Diencephalon (tissue), 1 donor: ENCODE measurements at places on chromosomes 1 and 21. TPM values are rescaled to one million over a fixed set of nuclear protein-coding genes. Genes with fewer than 3 reads are reported as not detected.

The FHAD1 gene
- total RNA-seq = 6.5 TPM

The SLC30A1 gene
- 29.5 TPM for total RNA-seq

The CAPN8 gene
- total RNA-seq = not detected

The TDRD10 gene
- total RNA-seq = 0.46 TPM

The ELAPOR1 gene
- total RNA-seq = 13.6 TPM

The TSPAN1 gene
- 0.46 TPM for total RNA-seq

The SYT6 gene
- total RNA-seq = 19.1 TPM

The TMEM61 gene
- total RNA-seq = 1.4 TPM

The KCNJ6 gene
- total RNA-seq = 14.8 TPM

The ESRRG gene
- total RNA-seq = 41.3 TPM

The C1orf74 gene
- 3.7 TPM for total RNA-seq

The ALX3 gene
- total RNA-seq = 0.23 TPM

The AMY1C gene
- not detected for total RNA-seq

The ARHGEF11 gene
- total RNA-seq = 48.7 TPM

The PHC2 gene
- 38.5 TPM for total RNA-seq

The ADCY10 gene
- 0.69 TPM for total RNA-seq

The OLIG2 gene
- 51.4 TPM for total RNA-seq

The NR5A2 gene
- total RNA-seq = 0.69 TPM

The CYP4A11 gene
- 0.23 TPM for total RNA-seq

The NAXE gene
- 54.0 TPM for total RNA-seq

The C1orf185 gene
- not detected for total RNA-seq

The ATP6V1G3 gene
- total RNA-seq = not detected

The USH2A gene
- total RNA-seq = 1.4 TPM

The KCNQ4 gene
- 1.4 TPM for total RNA-seq

The DENND2D gene
- total RNA-seq = 2.3 TPM

The AK5 gene
- 64.4 TPM for total RNA-seq

The ASCL5 gene
- total RNA-seq = 0.23 TPM

The VWA5B1 gene
- total RNA-seq = 4.8 TPM

The AZIN2 gene
- 14.1 TPM for total RNA-seq

The PLA2G2C gene
- not detected for total RNA-seq

The SLFNL1 gene
- 0.92 TPM for total RNA-seq

The TACSTD2 gene
- total RNA-seq = 0.23 TPM

The RHBG gene
- total RNA-seq = not detected

The B4GALT3 gene
- 19.8 TPM for total RNA-seq

The FBXO44 gene
- 51.0 TPM for total RNA-seq

The OLFML3 gene
- 19.8 TPM for total RNA-seq

The INSRR gene
- 0.46 TPM for total RNA-seq

The LCE1D gene
- not detected for total RNA-seq

The OR2L13 gene
- 5.5 TPM for total RNA-seq

The GNG4 gene
- total RNA-seq = 81.0 TPM
